GM04504 (cell line): ENCODE measurements at places on chromosomes 16 and 17.

- peak; percentile 34 for DNase-seq
Observed at GRCh38 chr16:17768257-17768656, 297.5 kb upstream of the XYLT1 start.

GRCh38 chr17:78185981-78186691, 716 bp downstream of the TK1 start:
- no peak for DNase-seq

DNA sequence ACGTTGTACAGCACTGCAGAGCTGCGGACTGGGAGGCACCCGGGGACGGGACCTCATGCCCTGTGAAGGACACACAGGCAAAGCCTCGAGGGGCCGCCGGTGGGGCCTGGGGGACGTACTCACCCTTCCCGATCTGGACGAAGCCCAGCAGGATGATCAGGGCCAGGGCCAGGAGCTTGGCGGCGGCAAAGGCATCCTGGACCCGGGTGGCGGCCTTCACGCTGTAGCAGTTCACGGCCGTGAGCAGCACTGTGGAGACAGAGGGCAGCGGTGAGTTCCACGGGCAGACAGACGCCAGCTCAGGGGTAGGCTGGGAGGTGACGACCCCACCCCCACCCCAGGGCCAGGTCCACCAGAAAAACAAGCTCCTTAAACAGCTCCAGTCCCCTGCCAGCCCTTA, 17.7 kb downstream of the SLC7A5 start:
- no peak for DNase-seq

DNA sequence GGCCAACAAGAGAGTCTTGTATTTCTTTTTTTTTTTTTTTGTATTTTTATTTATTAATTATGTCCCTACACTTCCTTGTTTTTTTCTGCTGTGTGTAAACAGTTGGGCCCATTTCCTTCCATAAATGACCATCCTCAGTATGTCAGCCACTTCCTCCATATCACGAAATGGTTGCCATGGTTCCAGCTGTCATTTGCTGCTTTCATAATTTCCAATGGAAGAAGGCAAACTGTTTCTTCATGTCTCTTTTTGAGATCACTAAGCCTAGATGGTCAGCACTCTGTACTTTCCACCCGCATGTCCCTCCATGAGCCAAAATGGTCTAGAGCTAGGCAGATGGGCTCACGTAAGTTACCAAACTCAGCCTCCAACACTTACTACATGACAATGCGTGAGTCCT, 133.5 kb upstream of the FOXF1 start:
- no peak for DNase-seq

DNA sequence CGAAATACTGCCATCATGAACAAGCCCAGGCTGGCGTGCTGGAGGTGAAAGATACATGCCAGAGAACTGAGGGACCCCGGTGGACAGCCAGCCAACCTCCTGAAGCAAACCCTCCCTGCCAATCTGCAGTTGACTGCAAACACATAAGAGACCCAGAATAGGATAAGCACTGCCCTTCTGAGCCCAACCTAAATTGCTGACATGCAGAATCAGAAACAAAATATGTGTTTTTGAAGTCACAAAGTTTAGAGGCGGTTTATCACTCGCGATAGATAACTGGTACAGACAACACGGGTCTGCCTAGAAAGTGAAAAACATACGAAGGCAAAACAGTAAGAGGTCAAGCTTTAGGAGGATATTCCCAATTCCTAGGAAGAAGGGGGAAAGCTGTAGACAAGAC, 14.6 kb downstream of the TOX3 start:
- DNase-seq, result no peak

DNA sequence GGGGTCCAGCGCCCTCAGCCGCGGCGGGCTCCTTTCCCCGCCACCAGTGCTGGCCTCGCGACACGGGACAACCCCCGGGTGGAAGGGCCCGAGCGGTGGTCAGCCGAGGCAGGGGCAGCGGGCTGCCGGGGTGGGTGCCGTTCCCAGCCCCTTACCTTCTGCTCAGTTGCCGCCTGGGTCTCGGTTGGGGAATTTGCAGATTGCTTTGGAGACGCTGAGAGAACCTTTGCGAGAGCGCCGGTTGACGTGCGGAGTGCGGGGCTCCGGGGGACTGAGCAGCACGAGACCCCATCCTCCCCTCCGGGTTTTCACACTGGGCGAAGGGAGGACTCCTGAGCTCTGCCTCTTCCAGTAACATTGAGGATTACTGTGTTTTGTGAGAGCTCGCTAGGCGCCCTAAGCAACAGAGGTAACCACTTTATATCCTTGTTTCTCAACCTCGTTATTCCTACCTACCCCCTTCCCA, 381 bp downstream of the CTNS start:
- no peak for DNase-seq

GRCh38 chr16:80389338-80389737, 151.5 kb upstream of the DYNLRB2 start:
- DNase-seq, result no peak

- no peak for DNase-seq
Observed at GRCh38 chr17:50556803-50557202, 3.7 kb upstream of the CACNA1G start.

DNA sequence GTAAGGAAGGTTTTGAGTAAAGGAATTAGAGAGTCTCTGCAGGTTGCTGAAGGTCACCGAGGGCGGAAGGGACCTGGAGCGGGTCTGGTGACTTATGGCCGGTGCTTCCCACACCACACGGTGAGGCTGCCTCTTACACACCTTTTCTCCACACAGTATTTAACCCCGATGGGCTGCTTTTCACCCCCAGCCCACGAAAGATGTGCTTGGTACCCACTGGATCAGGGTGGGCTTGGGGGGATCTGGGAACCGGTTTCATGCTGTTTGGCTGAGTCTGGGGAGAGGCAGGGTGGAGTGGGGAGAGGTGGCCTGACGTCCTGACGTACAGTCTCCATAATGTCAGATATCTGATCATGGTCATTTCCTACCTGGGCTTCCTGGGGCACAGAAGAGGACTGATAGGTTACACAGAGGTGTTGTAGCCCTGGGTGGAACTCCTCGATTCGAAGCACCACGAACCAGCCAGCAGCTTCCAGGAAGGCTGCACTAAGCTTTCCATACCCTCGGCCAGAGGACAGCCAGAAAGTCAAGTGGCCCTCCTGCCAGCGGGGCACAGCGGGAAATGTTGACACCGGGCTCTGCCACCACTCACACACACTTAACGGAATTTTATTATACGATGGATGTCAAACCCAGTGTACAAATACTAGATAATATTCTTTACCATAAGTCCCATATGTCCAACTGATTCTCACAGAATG, 34.0 kb downstream of the OR1D5 start:
- DNase-seq, result no peak
